ENCODE measurements at places on chromosomes 16 and 17. TPM values are rescaled to one million over a fixed set of nuclear protein-coding genes. Genes with fewer than 3 reads are reported as not detected.

DNA sequence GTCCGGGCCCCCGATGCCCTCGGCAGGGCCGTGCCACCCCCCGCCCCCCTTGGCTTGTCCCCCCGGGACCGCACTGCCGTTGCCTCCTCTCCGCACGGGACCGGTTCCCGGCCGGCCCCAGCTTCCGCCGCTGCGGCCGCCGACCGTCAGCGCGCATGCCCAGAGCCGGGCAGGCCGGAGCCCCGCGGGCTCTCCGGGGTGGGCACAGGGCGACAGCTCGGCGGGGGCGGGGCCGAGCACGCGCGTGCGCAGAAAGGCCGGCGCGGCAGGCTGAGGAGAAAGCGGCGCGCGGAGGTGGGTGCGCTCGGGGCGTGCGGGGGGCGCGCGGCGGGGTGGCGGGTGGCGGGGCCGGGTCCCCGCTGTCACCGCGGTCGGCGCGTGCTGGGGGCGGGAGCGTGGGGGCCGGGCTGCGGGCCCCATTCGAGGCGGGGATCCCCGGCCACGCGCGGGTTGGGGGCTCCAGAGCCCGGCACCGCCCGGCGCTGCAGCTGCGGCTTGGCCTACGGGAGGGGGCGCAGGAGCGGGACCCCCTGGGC lies at the start of gene TBC1D24:
TSS of gene TBC1D24 (plus strand) at position 251 of the 536 bp plus-strand sequence. CDS start 21,022 bp downstream, outside the sequence.
- peak within 1 kb of the TSS; percentile 74 for H3K4me3 ChIP-seq
- peaks cover 20% of the 10 kb centered on the region for H3K27me3 ChIP-seq
- peak within 1 kb of the TSS; percentile 34 for H3K27ac ChIP-seq
- peak; percentile 79 for DNase-seq

DNA sequence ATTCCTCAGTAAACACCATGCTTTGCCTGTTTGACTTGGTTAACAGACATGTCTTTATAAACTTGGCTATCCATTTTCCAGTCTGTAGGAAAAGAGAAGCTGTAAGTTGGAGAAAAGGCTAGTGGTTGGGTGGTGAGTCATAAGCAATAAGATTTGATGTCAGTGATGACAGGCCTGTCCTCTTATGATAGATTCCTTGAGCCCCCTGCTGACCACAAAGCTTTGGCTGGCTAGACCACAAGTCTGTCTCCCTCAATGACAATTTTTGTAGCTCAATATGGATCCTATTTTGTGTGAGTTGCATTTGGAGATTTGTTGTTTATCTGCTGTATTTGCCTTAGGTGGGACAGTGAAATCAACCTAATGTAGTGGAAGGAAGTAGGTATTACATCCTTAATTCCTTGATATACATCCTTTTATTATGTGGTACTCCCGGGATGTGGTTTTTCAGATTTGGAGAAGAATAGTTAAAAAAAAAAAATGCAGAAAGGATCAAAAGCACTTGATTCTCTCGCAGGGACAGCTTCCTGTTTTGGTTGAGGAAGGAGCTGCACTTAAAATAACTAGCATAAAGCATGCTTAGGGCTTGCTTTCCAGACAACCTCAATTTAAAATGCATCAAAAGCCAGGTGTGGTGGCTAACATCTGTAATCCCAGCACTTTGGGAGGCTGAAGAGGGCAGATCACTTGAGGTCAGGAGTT lies 67.4 kb downstream of the SIAH1 start:
- DNase-seq, result no peak
- H3K27me3 ChIP-seq, result no peaks in the 10 kb centered on the region
- H3K27ac ChIP-seq, result peak overlapping the region; percentile 46

Gene LITAFD
- not detected for total RNA-seq

- H3K36me3 ChIP-seq, result no peaks in the 10 kb centered on the region
- no peak overlapping the region for H3K4me3 ChIP-seq
- H3K27ac ChIP-seq, result no peak overlapping the region
- DNase-seq, result no peak
Measured at GRCh38 chr16:27859020-27859419, 204.5 kb downstream of the GSG1L start.

Gene NCBP3
- 54.2 TPM for total RNA-seq

Gene OR4D1
- total RNA-seq, result 0.10 TPM

Gene C16orf46
- total RNA-seq, result 0.41 TPM

DNA sequence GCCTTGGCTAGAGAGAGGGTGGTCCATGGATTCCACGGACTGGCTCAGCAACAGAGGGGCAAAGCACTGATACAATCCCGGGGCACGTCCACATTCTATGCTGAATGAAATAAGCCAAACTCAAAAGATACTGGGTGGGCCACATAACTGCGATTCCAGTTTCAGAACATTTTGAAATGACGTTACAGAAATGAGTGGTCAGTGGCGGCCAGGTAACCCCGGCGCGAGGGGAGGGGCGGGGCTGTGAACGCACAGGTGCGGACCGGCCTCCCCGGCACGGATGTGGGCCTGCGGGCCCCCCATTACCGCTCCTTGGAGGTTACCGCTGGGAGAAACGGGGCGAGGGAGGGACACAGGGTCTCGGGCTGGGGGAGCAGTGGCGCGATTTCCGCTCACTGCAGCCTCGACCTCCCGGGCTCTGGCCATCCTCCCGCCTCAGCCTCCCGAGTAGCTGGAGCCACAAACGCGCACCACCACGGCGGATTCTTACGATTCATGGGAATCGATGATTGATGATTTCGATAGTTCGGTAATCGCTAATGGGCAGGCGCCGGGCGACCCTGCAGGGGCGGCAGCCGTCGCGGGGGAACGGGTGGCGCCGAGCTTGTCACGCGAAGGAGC lies 559 bp downstream of the MVD start:
- no peak for DNase-seq
- peak overlapping the region; percentile 84 for H3K27ac ChIP-seq
- peaks cover 20% of the 10 kb centered on the region for H3K4me1 ChIP-seq
- H3K36me3 ChIP-seq, result peaks cover 5% of the 10 kb centered on the region
